Activated T-cell treated with anti-CD3 and anti-CD28 coated beads for 24 hours (primary cell): ENCODE measurements at places on chromosomes 3 and 15.
A peak's percentile ranks its signal among the peaks of the same experiment; 100 is the strongest.

- DNase-seq = no peak
Observed at GRCh38 chr3:133016838-133017309, 21.3 kb upstream of the TMEM108 start.

GRCh38 chr3:123201557-123202427 lies at the start of gene SEC22A:
Gene SEC22A, plus strand, starts transcription at chr3:123201943. Its CDS starts 7,275 bp downstream, at chr3:123209218.
- peak; percentile 95 for DNase-seq

GRCh38 chr3:171636666-171637065 lies 173.6 kb downstream of the PLD1 start:
- no peak for DNase-seq

DNA sequence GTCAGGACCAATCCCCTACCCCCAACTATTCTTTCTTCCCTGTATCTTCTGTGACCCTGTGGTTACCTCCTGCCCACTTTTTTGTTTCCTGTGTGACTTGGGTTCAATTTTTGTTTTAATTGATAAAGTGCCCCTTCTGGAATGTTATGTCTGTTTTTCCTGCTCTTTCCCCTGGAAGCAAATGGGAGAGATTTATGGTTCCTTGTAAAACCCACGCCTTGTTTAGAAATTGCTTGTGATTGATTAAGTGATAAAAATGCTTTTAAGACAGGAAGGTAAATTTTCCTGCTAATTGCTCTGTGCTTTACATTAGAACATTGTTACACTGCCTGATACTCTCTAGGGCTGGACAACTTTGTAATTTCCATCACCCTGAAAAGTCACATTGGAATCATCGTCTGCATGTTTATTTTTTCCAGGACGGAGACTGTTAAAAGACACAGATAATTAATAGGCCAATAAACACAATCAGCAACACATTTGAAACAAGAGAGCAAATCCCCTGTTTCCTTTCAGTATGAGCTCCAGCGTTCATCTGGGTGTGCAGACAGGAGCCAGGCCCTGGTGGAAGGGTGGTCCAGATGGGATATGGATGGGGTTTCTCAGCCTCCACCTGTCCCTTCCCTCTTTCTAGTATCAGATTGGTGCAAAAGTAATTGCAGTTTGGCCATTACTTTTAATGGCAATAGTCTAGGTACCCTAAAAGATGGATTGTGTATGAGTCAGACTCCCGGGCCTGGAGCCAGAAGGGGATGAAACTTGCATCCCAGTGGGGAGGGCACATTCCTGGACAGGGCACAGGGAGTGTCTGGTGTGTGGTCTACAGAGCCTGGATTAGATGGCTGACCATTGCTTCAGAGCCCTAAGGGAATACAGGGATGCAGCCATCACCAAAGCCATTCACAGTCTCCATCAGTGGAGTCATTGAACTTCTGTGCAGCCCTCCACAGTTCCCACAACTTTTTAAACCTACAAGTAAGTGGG lies 58.1 kb upstream of the AGBL1 start:
- DNase-seq = no peak

DNA sequence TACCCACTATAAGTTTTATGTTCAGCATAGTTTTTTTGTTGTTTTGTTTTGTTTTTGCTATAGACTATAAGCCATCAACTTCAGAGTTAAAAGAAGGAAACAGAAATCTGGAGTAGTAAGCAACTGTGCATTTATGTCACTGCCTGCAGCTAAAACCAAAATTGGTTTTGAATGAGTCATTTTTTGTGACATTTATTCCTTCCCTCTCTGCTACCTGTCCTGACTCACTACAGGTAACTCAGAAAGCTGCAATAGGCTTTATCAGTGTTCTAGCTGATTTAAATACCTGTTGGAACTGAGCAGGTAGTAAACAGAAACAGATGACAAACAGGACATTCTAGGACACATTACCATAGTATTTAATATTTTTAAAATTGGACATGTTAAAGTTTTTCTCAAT lies 393.3 kb upstream of the WNT5A start:
- DNase-seq = no peak

- no peak for DNase-seq
Observed at GRCh38 chr3:69499899-69500421, 114.1 kb upstream of the FRMD4B start.

- no peak for DNase-seq
Observed at GRCh38 chr3:52529376-52530333, 4.0 kb downstream of the NT5DC2 start.

DNA sequence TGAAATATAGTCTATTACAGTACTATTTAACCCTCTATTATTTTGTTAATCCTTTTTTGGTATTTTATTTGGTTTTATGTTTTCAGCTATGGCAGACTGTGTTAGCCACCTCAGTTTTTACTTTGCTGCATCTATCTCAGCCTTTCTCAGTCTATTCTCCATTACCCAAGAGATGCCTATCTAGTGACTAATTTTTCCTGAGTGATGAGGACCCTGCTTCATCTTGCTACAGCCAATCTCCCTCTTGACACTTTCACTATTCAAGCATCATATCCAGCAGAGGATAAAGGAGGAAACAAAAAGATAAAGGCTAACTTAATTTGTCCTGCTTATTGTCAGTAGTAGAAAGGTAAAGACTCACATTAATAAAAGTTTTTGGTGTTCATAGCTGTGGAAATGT lies 141.8 kb upstream of the NECTIN3 start:
- no peak for DNase-seq

GRCh38 chr3:11588755-11589154 lies 55.0 kb downstream of the VGLL4 start:
- no peak for DNase-seq
